ENCODE measurements at places on chromosomes 16 and 17. TPM values are rescaled to one million over a fixed set of nuclear protein-coding genes. Genes with fewer than 3 reads are reported as not detected.

GRCh38 chr16:4847774-4848587, 700 bp downstream of the UBN1 start:
- peaks cover 63% of the 10 kb centered on the region for H3K4me1 ChIP-seq
- peak; percentile 46 for DNase-seq
- no peaks in the 10 kb centered on the region for H3K27me3 ChIP-seq
- peak overlapping the region; percentile 95 for H3K27ac ChIP-seq

DNA sequence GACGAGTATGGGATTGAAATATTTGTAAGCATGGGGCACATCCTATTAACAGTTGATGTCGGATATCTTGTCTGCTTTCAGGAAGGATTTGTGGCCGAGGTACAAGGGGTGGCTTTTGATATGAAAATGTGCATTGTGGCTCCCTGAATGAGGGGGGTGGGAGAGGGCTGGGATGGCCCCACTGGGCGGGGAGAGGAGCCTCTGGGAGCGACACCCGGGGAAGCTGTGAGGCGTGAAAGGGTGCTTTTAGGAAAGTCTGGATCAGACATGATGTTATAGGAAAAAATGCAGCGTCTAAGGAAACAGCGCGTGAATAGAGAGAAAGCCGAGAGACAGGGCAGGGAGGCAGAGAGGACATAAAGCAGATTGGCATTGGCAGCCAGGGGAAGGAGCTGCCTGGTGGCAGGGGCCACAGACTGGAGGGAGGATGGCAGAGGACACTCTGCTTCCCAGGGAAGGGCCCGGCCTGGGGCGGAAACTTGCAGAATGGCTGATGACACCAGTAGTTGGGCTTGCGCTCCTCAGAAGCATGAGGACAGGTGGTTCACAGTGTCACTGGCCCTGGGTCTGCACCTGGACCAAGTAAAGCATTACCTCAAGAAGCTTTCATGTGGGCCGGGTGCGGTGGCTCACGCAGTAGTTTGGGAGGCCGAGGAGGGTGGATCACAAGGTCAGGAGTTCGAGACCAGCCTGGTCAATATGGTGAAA, 95.7 kb downstream of the NTN1 start:
- H3K36me3 ChIP-seq: no peaks in the 10 kb centered on the region
- no peak overlapping the region for H3K27ac ChIP-seq
- H3K27me3 ChIP-seq: no peaks in the 10 kb centered on the region
- no peaks in the 10 kb centered on the region for H3K4me1 ChIP-seq
- no peak for DNase-seq

DNA sequence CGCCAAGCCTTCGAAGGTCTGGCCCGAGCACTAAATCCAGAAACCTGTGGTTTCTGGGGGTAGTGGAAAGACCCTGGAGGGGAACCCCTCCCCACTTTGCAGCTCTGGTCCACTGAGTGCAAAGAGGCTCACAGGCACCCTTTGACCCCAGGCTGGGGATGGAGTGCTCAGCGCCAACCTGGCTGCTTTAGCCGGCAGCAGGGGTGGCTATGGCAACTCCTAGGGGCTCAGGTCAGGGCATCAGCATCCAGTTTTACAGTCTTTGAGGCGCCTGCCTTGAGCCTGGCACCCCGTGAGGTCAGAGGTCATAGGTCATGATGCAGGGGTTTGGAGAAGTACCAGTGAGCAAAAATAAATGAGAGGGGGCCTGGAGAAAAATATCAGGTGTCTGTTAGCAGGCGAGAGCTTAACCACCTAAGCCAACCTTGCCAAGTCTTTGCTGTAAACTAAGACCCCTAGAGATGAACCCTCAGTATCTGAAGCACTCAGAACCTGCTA, 17.9 kb downstream of the CA7 start:
- no peaks in the 10 kb centered on the region for H3K4me1 ChIP-seq
- no peak overlapping the region for H3K4me3 ChIP-seq
- no peak overlapping the region for H3K27ac ChIP-seq
- DNase-seq: no peak
- H3K36me3 ChIP-seq: no peaks in the 10 kb centered on the region

DNA sequence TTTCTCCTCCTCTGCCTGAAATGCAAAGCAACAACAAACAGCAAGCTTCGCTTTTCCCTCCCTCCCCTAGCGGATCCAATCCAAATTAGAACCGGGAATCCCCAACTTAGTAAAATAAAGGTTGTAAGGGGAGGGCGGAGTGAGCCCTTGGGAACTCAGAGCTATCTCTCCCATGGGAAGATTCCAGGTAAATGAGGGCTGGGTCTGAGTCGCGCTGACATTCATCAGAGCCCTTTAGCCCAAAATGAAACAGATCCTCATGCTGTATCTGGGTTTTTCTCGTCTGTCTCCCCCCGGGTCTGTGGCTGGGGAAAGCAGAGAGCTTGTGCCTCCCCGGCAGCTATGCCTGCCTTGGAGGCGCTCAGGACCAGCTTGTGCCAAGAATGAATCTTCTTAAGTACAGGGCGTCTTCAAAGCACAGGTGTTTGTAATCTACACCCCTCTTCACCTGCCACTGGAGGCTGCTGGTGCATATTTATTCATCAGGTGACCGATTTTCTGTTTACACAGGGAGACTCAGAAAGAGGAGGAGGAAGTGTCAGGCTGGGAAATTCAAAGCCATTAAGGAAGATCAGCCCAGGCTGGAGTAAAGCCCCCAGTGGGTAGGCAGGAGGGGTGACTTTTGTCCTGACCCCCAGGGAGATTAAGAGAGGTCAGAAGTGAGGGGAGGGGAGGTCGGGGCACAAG, 55.0 kb upstream of the GSE1 start:
- H3K4me1 ChIP-seq: peaks cover 76% of the 10 kb centered on the region
- DNase-seq: no peak
- H3K4me3 ChIP-seq: peak overlapping the region; percentile 23
- no peaks in the 10 kb centered on the region for H3K36me3 ChIP-seq
- H3K27ac ChIP-seq: no peak overlapping the region
- no peaks in the 10 kb centered on the region for H3K27me3 ChIP-seq

DNA sequence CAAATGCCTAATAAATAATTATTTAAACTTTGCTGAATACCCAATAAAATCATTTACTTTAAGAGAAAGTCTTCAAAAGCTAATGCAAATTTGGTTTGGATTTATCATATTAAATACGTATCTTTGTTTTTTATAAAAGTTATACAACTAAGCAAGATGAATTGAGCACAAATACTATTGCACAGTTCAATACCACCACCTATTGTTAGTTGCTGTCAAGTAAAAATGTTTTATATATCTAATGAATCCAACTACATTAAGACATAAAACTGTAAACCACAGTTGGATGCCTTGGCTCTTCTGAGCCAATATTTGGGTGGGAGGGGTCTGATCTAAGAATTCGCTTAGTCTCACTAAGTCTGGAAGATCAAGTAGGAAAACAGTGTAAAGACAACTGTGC, 7.7 kb downstream of the FBXL20 start:
- no peak overlapping the region for H3K27ac ChIP-seq
- no peak overlapping the region for H3K4me3 ChIP-seq
- no peaks in the 10 kb centered on the region for H3K27me3 ChIP-seq
- DNase-seq: no peak
- H3K4me1 ChIP-seq: no peaks in the 10 kb centered on the region
- no peaks in the 10 kb centered on the region for H3K36me3 ChIP-seq

DNA sequence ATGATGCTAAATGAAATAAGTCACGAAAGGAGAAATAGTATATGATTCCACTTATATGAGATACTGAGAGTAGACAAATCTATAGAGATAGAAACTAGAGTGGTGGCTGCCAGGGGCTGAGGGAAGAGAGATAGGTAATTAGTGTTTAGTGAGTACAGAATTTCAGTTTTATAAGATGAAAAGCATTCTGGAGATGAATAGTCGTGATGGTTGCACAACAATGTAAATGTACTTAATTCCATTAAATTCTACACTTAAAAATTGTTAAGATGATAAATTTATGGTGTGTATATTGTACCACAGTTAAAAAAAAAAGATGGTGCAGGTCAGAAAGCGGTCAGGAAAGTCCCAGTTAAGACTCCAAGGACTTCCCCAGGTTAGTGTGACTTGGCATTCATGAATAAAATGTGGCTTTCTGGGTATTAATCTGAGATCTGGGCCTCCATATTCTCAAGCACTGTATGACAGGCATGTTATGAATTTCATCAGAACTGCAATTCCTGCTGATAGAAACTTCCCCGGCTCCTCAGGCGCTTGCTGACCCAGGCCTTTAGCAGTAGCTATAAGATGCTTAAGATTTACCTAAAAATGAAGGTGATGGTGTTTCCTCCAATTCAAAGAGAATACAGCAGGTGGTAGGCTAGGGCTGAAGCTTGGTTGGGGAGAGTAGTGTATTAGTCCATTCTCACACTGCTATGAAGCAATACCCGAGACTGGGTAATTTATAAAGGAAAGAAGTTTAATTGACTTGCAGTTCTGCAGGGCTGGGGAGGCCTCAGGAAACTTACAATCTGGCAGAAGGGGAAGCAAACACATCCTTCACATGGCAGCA, 115.3 kb upstream of the SOX9 start:
- no peaks in the 10 kb centered on the region for H3K27me3 ChIP-seq
- H3K27ac ChIP-seq: no peak overlapping the region
- no peaks in the 10 kb centered on the region for H3K4me1 ChIP-seq
- DNase-seq: no peak
- no peak overlapping the region for H3K4me3 ChIP-seq

GRCh38 chr17:73630531-73630930, 13.7 kb downstream of the SDK2 start:
- peak overlapping the region; percentile 86 for H3K27ac ChIP-seq
- peaks cover 34% of the 10 kb centered on the region for H3K4me1 ChIP-seq
- no peak for DNase-seq
- H3K27me3 ChIP-seq: no peaks in the 10 kb centered on the region
- H3K36me3 ChIP-seq: no peaks in the 10 kb centered on the region

- H3K27me3 ChIP-seq: no peaks in the 10 kb centered on the region
- peak overlapping the region; percentile 23 for H3K27ac ChIP-seq
- no peaks in the 10 kb centered on the region for H3K36me3 ChIP-seq
- DNase-seq: no peak
Observed at GRCh38 chr17:17913695-17914332, 58.4 kb downstream of the TOM1L2 start.

GRCh38 chr17:78893684-78894083, 9.3 kb downstream of the CEP295NL start:
- no peak overlapping the region for H3K4me3 ChIP-seq
- H3K4me1 ChIP-seq: peaks cover 3% of the 10 kb centered on the region
- H3K36me3 ChIP-seq: no peaks in the 10 kb centered on the region
- no peak for DNase-seq

DNA sequence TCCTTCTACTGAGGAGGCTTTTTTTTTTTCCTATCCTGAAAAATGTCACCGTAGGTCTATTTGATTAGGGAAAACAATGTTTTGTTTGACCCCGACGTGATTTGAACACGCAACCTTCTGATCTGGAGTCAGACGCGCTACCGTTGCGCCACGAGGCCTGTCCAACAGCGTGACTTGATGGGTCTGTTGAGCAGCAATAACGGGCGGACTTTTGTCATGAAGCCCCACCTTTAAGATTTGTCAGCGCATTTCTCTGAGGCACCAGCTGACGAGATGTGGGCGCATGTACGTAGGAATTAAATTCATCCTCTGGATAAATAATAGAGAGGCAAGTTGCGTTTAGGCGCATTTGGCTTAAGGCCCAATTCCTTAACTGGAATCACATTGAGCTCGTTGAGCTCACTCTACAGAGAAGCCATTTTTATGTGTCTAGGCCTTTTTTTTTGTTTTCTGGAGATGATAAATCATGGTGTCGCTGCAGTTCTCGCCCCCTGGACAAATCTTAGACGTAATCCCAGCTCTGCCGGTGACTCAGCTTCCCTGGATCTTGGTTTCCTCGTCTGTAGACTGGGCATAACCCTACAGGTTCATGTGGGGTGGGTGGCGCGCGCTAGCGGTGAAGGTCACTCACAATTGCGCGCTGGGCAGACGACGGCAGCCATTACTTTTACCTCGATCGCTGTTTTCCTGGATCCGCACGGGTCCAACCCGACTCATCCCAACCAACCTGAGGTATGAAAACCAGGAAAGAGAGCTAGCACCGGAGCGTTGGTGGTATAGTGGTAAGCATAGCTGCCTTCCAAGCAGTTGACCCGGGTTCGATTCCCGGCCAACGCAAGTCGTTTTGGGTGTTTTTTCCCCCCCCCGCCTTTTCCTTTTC, 10.6 kb upstream of the AURKB start:
- DNase-seq: peak; percentile 96
- H3K27ac ChIP-seq: peak overlapping the region; percentile 97
- H3K4me1 ChIP-seq: peaks cover 10% of the 10 kb centered on the region
- H3K27me3 ChIP-seq: no peaks in the 10 kb centered on the region

GRCh38 chr17:49216953-49217650, 6.6 kb downstream of the ABI3 start:
- no peak overlapping the region for H3K4me3 ChIP-seq
- peaks cover 36% of the 10 kb centered on the region for H3K27me3 ChIP-seq

GRCh38 chr17:48198950-48199541, 91.5 kb downstream of the SNX11 start:
- no peak for DNase-seq
- no peaks in the 10 kb centered on the region for H3K36me3 ChIP-seq
- no peaks in the 10 kb centered on the region for H3K27me3 ChIP-seq
- no peaks in the 10 kb centered on the region for H3K4me1 ChIP-seq
- H3K27ac ChIP-seq: no peak overlapping the region

DNA sequence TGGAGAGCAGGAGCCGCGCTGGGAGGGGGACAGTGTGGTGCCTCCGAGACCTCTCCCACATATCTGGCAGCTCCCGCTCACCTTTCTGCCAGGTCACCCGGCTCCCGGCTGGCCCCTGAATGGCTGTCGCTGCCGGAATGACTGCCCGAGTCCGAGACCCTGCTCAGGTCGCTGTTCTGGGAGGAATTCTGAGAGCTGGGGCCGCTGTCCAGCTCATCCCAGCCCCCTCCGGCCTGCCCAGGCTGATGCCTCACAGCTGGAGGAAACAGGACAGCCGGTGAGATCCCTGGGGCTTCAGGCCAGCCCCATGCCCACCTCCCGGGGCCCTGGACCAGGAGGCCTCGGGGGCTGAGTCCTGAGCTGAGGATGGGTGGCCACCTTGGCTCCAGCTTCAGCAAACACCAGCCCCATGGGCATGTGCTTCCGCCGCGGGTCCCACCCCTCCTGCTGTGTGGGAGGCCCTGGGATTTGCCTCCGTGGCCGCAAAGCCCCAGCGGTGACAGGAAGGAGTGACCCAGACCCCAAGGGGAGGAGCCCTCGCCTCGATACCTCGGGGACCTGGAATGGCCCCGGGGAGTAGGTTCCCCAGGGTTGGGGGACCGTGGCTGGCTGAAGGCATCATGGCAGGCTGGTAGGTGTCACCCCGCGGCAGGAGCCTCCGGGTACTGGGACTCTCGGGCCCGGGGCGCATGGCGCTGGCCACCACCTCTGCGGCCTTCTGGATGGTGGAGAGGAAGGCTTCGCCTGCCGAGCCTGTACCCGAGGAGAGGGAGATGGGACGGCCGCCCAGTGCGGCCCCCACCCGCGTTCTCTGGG, 6.9 kb downstream of the TEPSIN start:
- no peak overlapping the region for H3K27ac ChIP-seq
- no peaks in the 10 kb centered on the region for H3K27me3 ChIP-seq
- H3K4me3 ChIP-seq: no peak overlapping the region
- peaks cover 15% of the 10 kb centered on the region for H3K4me1 ChIP-seq

- H3K27ac ChIP-seq: no peak overlapping the region
- DNase-seq: no peak
- no peaks in the 10 kb centered on the region for H3K27me3 ChIP-seq
- no peak overlapping the region for H3K4me3 ChIP-seq
- H3K4me1 ChIP-seq: no peaks in the 10 kb centered on the region
Observed at GRCh38 chr16:22323173-22323958, 26.2 kb downstream of the POLR3E start.

Gene DPEP2
- total RNA-seq: 4.1 TPM

Gene GPRC5C
- 43.5 TPM for total RNA-seq

Gene PDP2
- 16.7 TPM for total RNA-seq

Gene TBC1D3D
- total RNA-seq: not detected

Gene MYH3
- 1.7 TPM for total RNA-seq

Gene NOD2
- total RNA-seq: 2.5 TPM

Gene HERPUD1
- total RNA-seq: 155 TPM

Gene CENPT
- total RNA-seq: 54.0 TPM

Gene SEPTIN12
- not detected for total RNA-seq

Gene ZFPM1
- 0.59 TPM for total RNA-seq

Gene KRTAP4-16
- not detected for total RNA-seq

Gene PVALEF
- not detected for total RNA-seq

Gene RGS9
- total RNA-seq: 11.0 TPM

Measured in tibial nerve (tissue), 4 donors.